ENCODE measurements at places on chromosomes 5 and 9. TPM values are rescaled to one million over a fixed set of nuclear protein-coding genes. Genes with fewer than 3 reads are reported as not detected.

DNA sequence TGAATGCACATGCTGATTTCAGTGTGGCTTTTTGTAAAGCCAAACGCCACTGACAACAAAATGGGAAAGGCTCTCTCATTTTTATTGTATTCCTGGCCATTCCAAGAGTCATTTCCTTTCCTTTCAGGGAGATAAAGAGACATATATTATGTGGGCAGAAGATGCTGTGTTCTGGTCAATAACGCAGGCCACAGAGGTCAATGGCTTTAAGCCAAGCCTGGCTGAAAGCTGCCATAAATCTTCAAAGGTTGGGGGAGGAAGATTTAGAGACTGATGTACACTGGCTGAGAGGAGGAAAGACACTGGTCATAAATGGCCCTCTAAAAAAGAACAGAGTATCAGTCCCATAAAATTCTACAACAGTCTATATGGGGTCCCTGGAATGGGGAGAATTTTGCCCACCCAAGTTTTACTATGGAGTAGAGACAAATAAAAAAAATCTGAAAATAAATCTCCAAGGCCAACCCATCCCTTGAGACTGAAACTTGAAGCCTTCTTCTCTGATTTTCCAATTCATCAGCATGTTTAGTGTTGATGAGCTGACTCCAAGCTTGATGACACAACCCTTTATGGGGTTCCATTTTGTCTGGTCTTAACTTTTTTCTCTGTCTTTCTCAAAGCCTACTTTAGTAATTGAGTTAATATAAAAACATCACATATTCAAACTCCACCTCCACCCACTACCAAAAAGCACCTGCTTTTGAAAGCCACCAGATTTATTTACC lies 152.1 kb upstream of the SLC24A2 start:
- H3K27me3 ChIP-seq: peaks cover 11% of the 10 kb centered on the region
- peaks cover 7% of the 10 kb centered on the region for H3K4me1 ChIP-seq
- no peak overlapping the region for H3K27ac ChIP-seq
- no peak overlapping the region for H3K4me3 ChIP-seq
- DNase-seq: no peak

DNA sequence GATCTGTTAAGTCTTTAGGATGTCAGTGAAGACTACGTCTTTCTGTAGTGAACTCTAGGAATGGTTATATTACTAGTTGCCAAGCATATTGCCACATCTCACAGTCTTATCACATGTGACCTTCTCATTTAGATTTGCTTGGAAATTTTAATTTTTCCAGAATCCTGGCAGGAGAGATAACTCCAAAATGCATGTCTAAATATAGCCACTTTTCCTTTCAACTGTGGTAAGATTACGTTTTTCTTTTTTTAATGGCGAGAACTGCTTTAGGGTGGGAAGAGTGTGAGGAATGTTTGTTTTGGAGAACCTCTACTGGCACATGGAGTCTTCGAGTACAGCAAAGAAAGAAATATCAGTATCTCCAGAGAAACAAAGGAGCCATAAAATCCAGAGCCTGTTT lies 91.7 kb upstream of the ADAMTSL1 start:
- no peak overlapping the region for H3K4me3 ChIP-seq
- no peaks in the 10 kb centered on the region for H3K36me3 ChIP-seq
- H3K27me3 ChIP-seq: no peaks in the 10 kb centered on the region

DNA sequence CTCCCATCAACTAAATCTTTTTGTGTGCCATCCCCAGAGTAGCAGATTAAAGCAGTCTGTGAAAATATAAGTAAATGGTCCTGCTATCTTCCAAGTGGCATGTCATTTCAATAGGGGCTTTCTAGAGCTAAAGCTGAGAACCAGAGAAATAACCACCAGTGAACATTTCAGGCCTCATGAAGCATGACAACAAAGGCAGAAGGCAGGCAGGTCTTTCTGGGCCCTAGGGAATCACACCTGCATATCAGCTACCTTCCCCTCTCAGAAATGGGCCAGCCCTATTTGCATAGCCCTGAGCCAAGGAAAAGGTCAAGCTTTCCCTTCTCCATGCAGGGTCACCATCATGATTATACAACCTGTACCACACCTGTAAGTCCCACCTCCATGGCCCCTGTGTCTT lies 205.3 kb downstream of the DEPDC1B start:
- H3K4me3 ChIP-seq: no peak overlapping the region
- DNase-seq: no peak
- no peak overlapping the region for H3K27ac ChIP-seq
- H3K36me3 ChIP-seq: no peaks in the 10 kb centered on the region

GRCh38 chr9:81559197-81559596 lies 130.2 kb downstream of the TLE1 start:
- H3K36me3 ChIP-seq: no peaks in the 10 kb centered on the region
- H3K27ac ChIP-seq: no peak overlapping the region
- no peaks in the 10 kb centered on the region for H3K4me1 ChIP-seq
- H3K4me3 ChIP-seq: no peak overlapping the region

GRCh38 chr9:83620841-83621636 lies 1.9 kb upstream of the IDNK start:
- no peak overlapping the region for H3K4me3 ChIP-seq
- H3K4me1 ChIP-seq: peaks cover 35% of the 10 kb centered on the region
- no peak overlapping the region for H3K27ac ChIP-seq
- peaks cover 7% of the 10 kb centered on the region for H3K27me3 ChIP-seq

GRCh38 chr5:94623877-94624276 lies 5.4 kb downstream of the SLF1 start:
- no peak overlapping the region for H3K4me3 ChIP-seq
- no peak overlapping the region for H3K27ac ChIP-seq
- no peak for DNase-seq

- peaks cover 3% of the 10 kb centered on the region for H3K36me3 ChIP-seq
- peaks cover 16% of the 10 kb centered on the region for H3K4me1 ChIP-seq
- H3K4me3 ChIP-seq: no peak overlapping the region
- H3K27ac ChIP-seq: no peak overlapping the region
- peak; percentile 25 for DNase-seq
- peaks cover 7% of the 10 kb centered on the region for H3K27me3 ChIP-seq
These were observed 98.0 kb downstream of the NR6A1 start for GRCh38 chr9:124673063-124673462.

DNA sequence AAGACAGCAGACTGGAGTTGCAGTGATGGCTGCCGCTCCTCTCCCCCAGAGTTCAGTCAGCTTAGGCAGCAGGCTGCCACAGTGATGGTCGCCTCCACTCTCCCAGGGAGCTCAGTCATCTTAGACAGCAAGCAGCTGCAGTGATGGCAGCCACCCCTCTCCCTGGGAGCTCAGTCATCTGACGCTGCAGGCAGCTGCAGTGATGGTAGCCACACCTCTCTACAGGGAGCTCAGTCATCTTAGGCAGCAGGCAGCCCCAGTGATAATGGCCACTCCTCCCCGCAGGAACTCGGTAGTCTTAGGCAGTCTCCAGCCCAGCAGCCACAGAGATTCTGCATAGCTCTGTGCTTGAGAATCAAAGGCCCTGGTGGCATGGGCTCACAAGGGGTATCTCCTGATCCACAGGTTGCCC lies 582.7 kb downstream of the DTWD2 start:
- H3K27me3 ChIP-seq: no peaks in the 10 kb centered on the region
- no peak overlapping the region for H3K27ac ChIP-seq
- DNase-seq: no peak
- H3K4me1 ChIP-seq: no peaks in the 10 kb centered on the region

- no peak for DNase-seq
- no peak overlapping the region for H3K4me3 ChIP-seq
- no peaks in the 10 kb centered on the region for H3K36me3 ChIP-seq
- H3K27me3 ChIP-seq: peaks cover 10% of the 10 kb centered on the region
- H3K4me1 ChIP-seq: no peaks in the 10 kb centered on the region
These were observed 67.6 kb downstream of the HMCN2 start for GRCh38 chr9:130333041-130333711.

- no peaks in the 10 kb centered on the region for H3K36me3 ChIP-seq
- H3K4me1 ChIP-seq: no peaks in the 10 kb centered on the region
- H3K4me3 ChIP-seq: no peak overlapping the region
- H3K27me3 ChIP-seq: no peaks in the 10 kb centered on the region
- H3K27ac ChIP-seq: no peak overlapping the region
These were observed 321.5 kb downstream of the NFIB start for GRCh38 chr9:13992138-13993088.

GRCh38 chr9:92058723-92059444 lies 56.3 kb downstream of the SPTLC1 start:
- no peak overlapping the region for H3K27ac ChIP-seq
- no peak for DNase-seq
- H3K4me1 ChIP-seq: peaks cover 18% of the 10 kb centered on the region
- H3K27me3 ChIP-seq: no peaks in the 10 kb centered on the region
- H3K4me3 ChIP-seq: no peak overlapping the region
- peaks cover 83% of the 10 kb centered on the region for H3K36me3 ChIP-seq

GRCh38 chr9:92291577-92291976 lies 1.9 kb downstream of the IARS1 start:
- H3K4me1 ChIP-seq: peaks cover 66% of the 10 kb centered on the region
- no peaks in the 10 kb centered on the region for H3K27me3 ChIP-seq
- no peak for DNase-seq
- peak overlapping the region; percentile 94 for H3K4me3 ChIP-seq
- peaks cover 44% of the 10 kb centered on the region for H3K36me3 ChIP-seq

GRCh38 chr5:143141652-143142051 lies 261.8 kb downstream of the NR3C1 start:
- no peak for DNase-seq
- no peak overlapping the region for H3K4me3 ChIP-seq
- peaks cover 2% of the 10 kb centered on the region for H3K4me1 ChIP-seq
- peaks cover 3% of the 10 kb centered on the region for H3K36me3 ChIP-seq

- no peak overlapping the region for H3K4me3 ChIP-seq
- no peaks in the 10 kb centered on the region for H3K36me3 ChIP-seq
- no peak overlapping the region for H3K27ac ChIP-seq
- peaks cover 5% of the 10 kb centered on the region for H3K27me3 ChIP-seq
- no peak for DNase-seq
These were observed 47.9 kb downstream of the COL5A1 start for GRCh38 chr9:134689321-134690181.

DNA sequence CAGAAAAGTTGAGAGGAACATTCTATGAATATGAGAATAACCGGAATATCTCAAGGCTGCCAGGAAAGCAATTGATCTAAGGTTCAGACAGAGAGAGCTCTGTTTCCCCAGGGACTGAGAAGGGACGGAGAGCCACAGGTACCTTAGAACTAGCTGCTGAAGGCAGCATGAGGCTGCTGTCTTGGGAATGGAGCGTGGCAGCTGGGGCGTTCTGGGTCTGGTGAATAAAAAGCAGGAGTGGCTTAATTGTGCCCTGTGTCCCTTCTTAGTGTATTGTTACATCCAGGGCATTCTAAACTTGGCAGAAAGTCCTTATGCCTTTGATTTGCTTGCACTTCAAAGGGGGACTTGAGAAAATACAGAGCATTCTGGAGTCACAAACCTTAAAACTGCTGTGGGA lies 434.5 kb downstream of the KDM4C start:
- H3K27ac ChIP-seq: no peak overlapping the region
- H3K36me3 ChIP-seq: peaks cover 4% of the 10 kb centered on the region
- no peak for DNase-seq
- no peaks in the 10 kb centered on the region for H3K27me3 ChIP-seq

GRCh38 chr5:32839106-32839505 lies 128.0 kb downstream of the NPR3 start:
- H3K27me3 ChIP-seq: no peaks in the 10 kb centered on the region
- H3K4me3 ChIP-seq: no peak overlapping the region
- no peak for DNase-seq
- H3K4me1 ChIP-seq: peaks cover 12% of the 10 kb centered on the region
- no peaks in the 10 kb centered on the region for H3K36me3 ChIP-seq
- H3K27ac ChIP-seq: no peak overlapping the region

GRCh38 chr9:567128-567746 lies 274.3 kb upstream of the DMRT1 start:
- no peaks in the 10 kb centered on the region for H3K36me3 ChIP-seq
- no peak for DNase-seq
- H3K27me3 ChIP-seq: peaks cover 2% of the 10 kb centered on the region
- H3K4me1 ChIP-seq: no peaks in the 10 kb centered on the region

- H3K36me3 ChIP-seq: no peaks in the 10 kb centered on the region
- no peak overlapping the region for H3K4me3 ChIP-seq
- H3K27me3 ChIP-seq: no peaks in the 10 kb centered on the region
These were observed 7.7 kb downstream of the FGFR4 start for GRCh38 chr5:177094224-177095087.

DNA sequence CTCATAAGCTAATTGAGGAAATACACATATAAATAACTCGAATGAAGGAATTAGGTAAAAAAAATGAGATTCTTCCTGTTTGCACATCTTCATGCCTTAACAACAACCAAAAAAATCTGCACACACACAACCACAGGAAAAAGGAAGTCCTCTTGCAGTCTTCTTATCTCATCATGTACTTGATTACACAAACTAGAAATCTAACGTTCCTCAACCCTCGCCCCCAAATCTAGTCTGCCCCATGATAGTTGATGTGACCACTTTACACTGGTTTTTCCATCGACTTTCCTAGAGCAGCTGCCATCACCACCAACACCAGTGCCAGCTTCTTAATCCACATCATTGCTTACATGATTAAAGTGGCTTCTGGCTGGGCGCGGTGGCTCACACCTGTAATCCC lies 31.2 kb upstream of the RNU6ATAC start:
- peaks cover 23% of the 10 kb centered on the region for H3K4me1 ChIP-seq
- H3K27ac ChIP-seq: peak overlapping the region; percentile 65
- no peak overlapping the region for H3K4me3 ChIP-seq
- H3K27me3 ChIP-seq: peaks cover 3% of the 10 kb centered on the region
- DNase-seq: peak; percentile 25

- H3K27me3 ChIP-seq: no peaks in the 10 kb centered on the region
- H3K36me3 ChIP-seq: peaks cover 7% of the 10 kb centered on the region
- no peak for DNase-seq
- H3K4me3 ChIP-seq: no peak overlapping the region
- peaks cover 40% of the 10 kb centered on the region for H3K4me1 ChIP-seq
These were observed 21.0 kb downstream of the LARP1 start for GRCh38 chr5:154776167-154776566.

DNA sequence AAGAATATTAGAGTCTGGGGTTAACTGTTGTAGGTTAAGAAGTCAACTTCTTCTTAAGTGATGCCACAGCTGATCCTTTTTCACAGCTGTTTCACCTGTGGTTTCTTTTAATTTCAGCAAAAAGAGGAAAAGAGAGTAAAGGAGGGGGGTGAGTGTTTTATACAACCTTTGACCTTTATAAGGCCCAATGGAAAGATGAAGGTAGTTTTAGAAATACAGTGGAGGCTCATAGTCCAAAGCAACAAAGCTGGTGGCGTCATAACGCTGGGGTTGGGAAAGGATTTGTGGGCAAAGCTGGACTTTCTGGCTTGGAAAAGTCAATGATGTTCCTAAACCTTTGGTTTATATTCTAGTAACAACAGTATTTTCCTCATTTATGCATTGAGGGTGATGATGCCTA lies 49.5 kb downstream of the RCL1 start:
- peaks cover 12% of the 10 kb centered on the region for H3K4me1 ChIP-seq
- no peak overlapping the region for H3K4me3 ChIP-seq
- no peak for DNase-seq
- H3K27me3 ChIP-seq: no peaks in the 10 kb centered on the region
- peaks cover 39% of the 10 kb centered on the region for H3K36me3 ChIP-seq

- no peak for DNase-seq
- H3K4me3 ChIP-seq: no peak overlapping the region
- H3K27me3 ChIP-seq: no peaks in the 10 kb centered on the region
- H3K27ac ChIP-seq: no peak overlapping the region
- no peaks in the 10 kb centered on the region for H3K36me3 ChIP-seq
These were observed 134.2 kb downstream of the SPATA31D1 start for GRCh38 chr9:82122731-82123130.

GRCh38 chr9:37309136-37309535 lies 113.4 kb upstream of the GRHPR start:
- peaks cover 24% of the 10 kb centered on the region for H3K36me3 ChIP-seq
- H3K27ac ChIP-seq: no peak overlapping the region
- DNase-seq: peak; percentile 30

The STKLD1 gene
- 0.65 TPM for total RNA-seq

The BTNL8 gene
- total RNA-seq: not detected

The ALDH1A1 gene
- total RNA-seq: not detected

The GPX3 gene
- not detected for total RNA-seq

The GDNF gene
- not detected for total RNA-seq

The TDRD7 gene
- 19.5 TPM for total RNA-seq

The ANKRD31 gene
- 0.17 TPM for total RNA-seq

The IRX2 gene
- total RNA-seq: not detected

Measured in activated CD4-positive, alpha-beta T cell treated with anti-CD3 and anti-CD28 coated beads, Interleukin-2, amount 10 ng/mL, durations not matched to agents 7 days and 5 days (primary cell).